ENCODE measurements at places on chromosomes 6 and 20. TPM values are rescaled to one million over a fixed set of nuclear protein-coding genes. Genes with fewer than 3 reads are reported as not detected.

DNA sequence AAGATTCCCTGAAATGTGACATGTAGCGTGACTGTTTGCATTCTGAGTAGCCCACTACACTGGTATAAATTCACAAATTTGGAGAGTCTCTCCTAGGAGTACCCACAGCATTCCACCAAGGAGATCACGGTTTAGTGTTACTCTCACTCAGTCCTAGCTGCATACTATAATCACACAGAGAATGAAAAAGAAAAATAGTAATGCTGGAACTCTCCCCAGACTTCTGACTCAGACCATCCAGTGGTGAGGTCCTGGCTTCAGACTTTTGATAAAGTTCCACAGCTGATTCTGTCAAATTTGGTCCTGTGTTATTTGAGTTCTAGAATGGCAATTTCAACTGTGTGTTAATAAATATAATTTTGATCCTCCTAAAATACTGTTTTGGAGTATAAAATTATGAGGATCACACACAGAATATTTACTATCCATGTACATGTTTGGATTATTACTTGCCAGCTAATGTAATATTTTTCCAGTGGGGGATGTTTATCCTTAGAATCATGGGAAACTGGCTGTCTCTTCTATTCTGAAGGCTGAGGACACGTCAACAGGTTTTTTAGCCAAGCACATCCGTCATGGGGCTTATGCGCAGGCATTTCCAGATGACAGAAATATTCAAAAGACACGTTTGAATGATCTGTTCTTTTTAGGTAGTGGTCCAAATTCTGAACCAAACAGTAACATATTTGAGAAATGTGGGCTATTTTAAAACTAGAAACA is 5.1 kb upstream of the KIAA0408 start:
- DNase-seq, result no peak

BLCAP gene
- 67.1 TPM for total RNA-seq

GRCh38 chr20:16017656-16018055 is 555.6 kb downstream of the KIF16B start:
- no peak for DNase-seq

DNA sequence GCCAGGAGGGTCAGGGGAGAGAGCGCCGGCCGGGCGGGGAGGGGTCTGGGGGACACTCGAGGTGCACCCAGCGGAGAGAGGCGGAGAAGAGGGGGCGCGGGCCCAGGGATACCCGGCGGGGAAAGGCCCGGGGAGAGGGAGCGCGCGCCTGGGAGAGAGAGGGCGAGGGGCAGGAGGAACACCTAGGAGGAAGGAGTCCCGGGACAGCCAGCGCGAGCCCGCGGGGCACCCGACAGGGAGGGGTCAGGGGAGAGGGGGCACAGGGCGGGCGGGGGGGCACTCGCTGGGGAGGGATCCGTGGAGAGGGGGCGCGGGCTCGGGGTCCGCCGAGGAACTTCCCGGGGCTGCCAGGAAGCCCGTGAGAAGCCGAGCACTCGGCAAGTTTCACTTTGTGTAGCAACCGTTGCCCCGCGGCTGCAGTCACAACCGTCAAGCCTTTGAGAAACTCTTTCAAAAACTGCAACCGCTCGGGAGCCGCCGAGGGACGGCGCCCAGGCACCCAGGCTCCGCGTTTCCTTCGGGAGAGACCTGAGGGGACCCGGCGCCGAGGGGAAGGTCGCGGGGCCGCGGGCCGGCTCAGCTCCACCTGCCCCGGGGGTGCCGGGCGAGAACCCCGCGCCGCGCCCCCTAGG is 471 bp downstream of the EZR start:
- DNase-seq, result peak; percentile 56

DNA sequence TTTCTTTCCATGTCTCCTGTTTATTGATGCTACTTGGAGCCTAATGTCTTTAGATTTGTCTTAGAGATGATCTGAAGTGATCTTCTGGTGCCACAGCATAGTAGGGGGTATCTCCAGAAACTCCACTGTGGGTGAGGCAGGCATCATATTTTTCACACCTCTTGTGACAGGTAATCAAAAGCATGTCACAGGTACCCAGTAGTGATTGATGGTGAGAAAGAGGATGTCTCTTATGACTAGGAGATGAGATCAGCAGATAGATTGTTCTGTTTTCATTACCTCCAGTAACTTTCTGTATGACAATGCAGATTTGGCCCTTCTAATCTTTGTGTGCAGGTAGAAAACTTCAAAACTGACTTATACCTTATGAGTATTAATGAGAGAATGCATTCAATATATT is 13.5 kb downstream of the NCOA7 start:
- DNase-seq, result no peak

DNA sequence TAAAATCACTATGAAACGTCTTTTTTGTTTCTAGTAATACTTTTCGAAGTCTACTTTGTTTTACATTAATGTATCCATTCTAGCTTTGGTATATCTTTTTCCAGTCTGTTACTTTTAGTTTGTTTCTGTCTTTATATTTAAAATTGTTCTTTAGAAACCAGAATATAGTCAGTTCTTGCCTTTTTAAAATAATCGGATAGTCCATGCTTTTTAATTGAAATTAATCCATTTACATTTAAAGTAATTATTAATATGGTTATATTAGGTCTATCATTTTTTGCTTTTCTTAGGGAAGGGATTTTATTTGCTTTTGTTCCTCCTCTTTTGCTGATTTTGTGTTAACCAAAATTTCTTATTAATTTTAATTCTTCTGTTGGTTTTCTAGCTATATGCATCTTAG is 23.7 kb downstream of the CDYL start:
- DNase-seq, result no peak

- no peak for DNase-seq
These were observed 1.2 kb upstream of the UFL1 start for GRCh38 chr6:96520171-96521115.

- no peak for DNase-seq
These were observed 394.2 kb downstream of the BMP2 start for GRCh38 chr20:7161690-7162089.

COL9A3 gene
- total RNA-seq, result 1.8 TPM

C6orf15 gene
- total RNA-seq, result not detected

UBE3D gene
- total RNA-seq, result 2.4 TPM

- DNase-seq, result no peak
These were observed 106.5 kb downstream of the SMLR1 start for GRCh38 chr6:130933712-130934200.

GRCh38 chr6:98041921-98042320 is 758.9 kb upstream of the MMS22L start:
- DNase-seq, result no peak

PDE10A gene
- total RNA-seq, result 11.3 TPM

PPP1R3G gene
- total RNA-seq, result 6.7 TPM

EPPIN gene
- not detected for total RNA-seq

FAM83C gene
- not detected for total RNA-seq

DNA sequence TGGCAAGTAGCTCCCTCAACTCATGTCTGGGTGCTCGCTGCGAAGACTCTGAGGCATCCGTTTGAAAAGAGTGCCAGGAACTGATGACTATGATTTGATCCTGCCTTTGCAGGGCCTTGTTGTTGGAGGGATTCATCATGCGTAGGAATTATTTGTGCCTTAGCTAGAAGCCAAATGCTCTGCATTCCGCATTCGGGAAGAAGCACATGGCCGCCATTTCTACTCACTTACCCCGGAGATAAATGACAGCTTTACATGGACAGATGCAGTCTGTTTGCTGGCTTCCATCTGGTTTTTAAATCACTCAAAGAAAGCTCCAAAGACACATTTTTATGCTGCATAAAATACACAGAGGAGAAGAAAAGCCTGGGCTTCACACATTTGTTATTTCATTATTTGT is 363.3 kb upstream of the CDH4 start:
- DNase-seq, result no peak

SPATA25 gene
- 1.4 TPM for total RNA-seq

GRCh38 chr20:38123021-38123587 is 42.0 kb downstream of the TGM2 start:
- peak; percentile 2 for DNase-seq

- DNase-seq, result no peak
These were observed 9.4 kb downstream of the SULF2 start for GRCh38 chr20:47775841-47776240.

DNA sequence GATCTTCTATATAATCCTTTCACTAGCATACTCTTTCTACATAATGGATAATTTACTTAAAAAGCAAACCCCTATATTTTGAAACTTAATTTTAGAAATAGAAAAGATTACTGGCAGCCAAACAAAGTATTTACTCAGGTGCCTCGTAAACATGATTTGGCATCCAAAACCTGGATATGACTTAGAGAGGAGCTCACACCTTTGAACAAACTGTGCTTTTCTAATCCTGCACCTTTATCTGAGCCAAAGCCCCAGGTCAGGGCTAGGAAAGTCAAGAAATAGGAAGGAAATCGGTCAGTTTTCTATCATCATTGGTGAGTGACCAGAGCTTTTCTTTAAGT is 170.9 kb downstream of the PHF3 start:
- no peak for DNase-seq

DNA sequence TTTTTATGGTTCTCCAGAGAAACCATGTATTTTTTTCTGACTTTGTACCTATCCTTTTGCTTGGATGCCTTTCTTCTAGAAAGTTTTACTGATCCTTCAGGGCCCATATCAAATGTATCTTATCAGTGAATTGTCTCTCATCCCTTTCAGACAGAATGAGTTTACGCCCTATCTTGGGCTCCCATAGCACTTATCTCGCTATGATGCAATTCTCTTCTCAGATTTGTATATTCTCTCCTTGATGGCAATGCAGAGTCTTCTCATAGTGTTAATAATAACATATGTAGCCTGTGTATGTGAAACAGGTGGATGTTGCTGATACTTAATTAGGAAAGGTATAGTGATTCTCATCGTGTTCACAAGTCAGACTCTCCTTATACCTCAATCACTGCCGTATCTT is 336.2 kb downstream of the UTRN start:
- no peak for DNase-seq

- no peak for DNase-seq
These were observed 89.4 kb downstream of the CEP162 start for GRCh38 chr6:84137989-84138575.

DNA sequence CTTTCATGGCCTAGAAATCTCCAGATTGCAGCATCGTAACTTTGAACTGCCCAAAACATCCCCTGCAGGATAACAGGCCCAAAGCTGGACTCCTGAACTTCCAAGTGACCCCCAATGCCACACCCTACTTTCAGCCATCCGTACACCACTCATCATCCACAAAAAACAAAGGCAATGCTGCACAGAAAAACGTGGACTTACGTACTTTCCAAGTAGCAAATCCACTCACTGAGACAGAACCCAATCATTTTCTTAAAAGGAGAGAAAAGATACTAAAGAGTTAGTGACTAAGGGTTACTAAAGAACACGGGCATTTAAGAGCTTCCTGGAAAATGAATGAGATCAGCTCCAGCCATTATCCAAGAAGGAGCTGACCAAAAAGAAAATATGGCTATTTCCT is 211.0 kb downstream of the WDR27 start:
- no peak for DNase-seq

GFOD1 gene
- total RNA-seq, result 25.0 TPM

DNA sequence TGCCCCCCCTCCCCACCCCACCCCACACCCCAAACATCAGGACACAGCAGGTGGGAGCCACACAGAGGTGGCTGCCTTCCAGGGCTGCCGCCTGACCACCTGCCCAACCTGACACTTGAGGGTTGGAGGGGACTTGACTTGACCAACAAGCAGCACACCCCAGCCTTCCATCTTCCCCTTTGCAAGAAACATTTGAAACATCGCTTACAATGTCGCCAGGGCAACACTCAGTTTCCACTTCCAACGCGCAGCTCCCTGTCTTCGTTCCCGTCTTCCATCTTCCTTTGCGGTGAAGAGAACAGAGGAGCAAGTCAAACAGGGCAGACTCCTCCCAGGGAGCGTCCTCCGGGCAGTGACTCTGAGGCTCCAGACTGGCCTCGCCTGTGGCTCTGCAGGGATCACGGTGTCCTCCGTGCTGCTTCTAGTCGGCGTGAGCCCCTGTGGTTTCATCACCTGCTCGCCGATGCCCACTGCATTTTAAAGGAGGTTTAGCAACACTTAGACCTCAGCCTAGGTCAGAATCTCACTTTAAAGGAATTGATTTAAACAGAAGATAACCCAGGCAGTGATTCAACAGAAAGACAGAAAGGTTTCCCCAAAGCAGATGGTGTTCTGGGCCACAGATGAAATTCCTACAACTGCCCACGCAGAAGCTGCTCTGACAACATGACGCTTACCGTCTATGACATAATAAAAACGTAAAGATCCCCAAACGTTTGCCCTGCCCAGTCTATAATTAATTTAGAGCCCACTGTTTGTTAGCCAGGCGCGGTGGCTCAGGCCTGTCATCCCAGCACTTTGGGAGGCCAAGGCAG is 130.8 kb downstream of the TAF4 start:
- no peak for DNase-seq

DNA sequence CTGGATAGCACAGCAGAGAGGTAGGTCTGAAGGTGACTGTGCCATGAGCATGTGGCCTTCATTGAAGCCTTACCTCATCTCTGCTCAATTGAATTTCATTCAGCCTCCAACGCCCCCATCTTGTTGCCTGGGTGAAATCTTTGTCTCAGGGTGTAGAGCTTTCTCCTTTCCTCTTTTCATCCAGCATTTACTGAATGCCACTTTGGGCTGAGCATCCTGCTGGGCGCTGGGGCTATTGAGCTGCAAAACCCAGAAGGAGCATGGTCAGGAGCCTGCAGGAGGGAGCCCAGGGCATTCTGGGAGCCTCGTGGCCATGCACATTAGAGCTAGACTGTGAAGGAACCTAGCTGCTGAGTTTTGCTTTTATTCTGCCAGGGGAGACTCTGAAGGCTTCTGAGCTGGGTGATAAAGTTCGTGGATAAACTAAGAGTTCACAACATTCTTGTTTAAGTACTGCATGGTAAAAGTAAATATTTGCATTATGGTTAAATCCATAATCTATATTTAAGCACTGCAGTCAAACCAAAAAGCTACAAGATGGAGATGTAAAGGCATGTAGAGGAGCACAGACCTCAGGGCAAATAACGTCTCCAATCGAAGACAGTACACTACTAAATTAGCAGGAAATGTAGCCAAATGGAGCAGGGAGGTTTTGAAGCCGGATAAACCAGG is 13.2 kb upstream of the ASXL1 start:
- no peak for DNase-seq

MTFR2 gene
- not detected for total RNA-seq

LHFPL5 gene
- total RNA-seq, result not detected

DNA sequence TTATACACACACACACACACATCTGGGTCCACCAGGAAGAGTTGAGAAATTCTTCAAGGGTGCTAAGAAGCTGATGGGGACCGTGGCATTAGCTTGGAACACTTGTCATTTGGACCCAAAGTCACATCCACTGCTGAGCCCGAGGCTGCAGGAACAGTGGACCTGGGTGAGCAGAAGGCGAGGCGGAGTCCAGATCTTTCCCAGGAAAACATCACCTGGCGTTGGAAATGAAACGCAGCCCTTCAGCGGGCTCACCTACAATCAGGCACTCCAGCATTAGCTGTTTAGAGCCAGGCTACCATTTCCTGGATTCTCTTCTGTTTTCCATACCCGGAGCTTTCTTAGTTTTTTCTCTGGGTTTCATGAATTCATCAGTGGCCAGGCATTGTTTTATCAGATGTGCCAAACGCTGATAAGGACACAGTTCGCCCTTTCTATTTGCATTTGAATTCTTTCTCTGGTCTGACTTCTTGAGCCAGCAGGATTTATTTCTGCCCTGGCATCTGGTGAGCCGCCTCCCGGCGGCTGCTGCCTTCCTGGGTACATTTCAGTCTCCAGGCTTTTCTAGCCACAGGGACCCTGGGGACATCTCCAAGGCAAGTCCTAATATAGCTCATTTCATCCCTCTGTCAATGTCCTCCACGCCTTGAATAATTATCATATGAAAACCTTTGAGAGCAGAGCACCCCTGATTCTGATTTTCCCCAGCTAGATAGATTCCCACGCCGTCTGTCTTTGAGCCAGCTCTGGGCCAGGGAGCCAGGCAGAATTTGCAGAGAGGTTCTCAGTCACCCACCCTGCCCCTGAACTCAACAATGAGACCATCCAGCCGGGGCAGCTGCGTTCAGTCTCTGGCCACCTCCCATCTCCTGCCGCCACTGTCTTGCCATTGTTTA is 170.9 kb downstream of the TTLL2 start:
- DNase-seq, result no peak

Data from heart left ventricle (tissue), 16 donors.